Stimulated activated CD4-positive, alpha-beta T cell treated with anti-CD3 and anti-CD28 coated beads, Interleukin-1b, Interleukin-23, amount 100 ng/mL, for 1 hour (primary cell): ENCODE measurements at places on chromosomes 3 and 15.

GRCh38 chr3:25427942-25428788 is at the start of gene RARB:
Gene RARB, plus strand, starts transcription at chr3:25428263. Its CDS starts 469 bp downstream, at chr3:25428732.
- DNase-seq, result no peak

DNA sequence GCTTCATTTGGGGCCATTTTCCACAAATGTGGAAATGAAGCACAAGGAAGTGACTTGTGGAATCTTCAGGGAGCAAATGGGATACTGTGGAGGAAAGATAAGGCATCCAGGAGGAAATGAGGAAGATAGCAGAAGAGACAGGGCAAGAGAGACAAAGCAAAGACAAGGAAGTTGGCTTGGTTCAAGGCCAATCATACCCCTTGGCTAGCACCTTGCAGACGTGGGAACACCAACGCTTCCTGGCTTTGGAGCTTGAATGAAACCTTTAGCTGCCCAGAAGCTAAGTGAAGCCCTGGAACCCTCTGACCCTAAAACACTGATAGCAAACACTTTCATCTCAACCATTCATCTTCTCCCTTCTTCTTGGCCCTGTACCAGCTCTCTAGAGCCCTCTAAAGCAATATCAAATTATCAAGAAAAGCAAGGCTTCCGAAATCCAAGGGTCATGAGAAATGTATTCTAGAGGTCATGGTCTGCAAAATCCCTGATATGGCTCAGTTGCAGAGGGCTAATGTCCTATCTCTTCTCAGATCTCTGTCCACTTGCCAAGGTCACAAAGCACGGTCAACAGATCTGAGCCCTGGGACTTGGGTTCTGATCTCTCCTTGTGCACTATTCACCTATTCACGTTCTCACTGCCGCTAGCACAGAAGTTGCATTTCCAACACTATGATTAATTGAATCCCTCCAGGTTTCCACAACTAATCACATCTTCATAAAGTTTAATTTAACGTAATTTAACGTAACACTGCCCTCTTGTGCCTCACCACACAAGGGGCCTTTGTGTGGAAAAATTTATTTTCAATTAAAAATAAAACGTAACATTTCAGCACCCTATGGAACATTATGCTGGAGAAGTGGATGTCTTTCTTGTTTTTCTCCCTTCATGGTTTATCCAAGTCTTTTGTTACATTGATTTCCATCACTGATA is 557.6 kb upstream of the ADAMTS9 start:
- DNase-seq, result no peak

DNA sequence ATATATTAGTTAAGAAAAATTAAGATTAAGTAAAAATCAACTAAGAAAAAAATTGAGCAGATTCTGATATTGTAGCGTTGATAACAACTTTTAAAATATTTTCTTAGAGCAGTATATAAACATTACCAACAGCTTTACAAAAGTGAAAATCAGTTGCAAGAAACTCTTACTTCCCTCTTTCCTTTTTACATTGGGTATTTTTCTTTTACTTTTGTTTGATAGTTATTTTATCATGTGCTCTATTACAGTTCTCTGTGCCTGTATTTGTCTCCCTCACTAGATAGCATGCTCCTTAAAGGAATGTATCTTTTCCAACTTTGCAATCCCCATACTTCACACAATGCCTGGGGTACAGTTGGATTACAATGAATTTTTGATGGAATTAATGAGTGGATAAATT is 87.5 kb upstream of the P3H2 start:
- no peak for DNase-seq

GRCh38 chr15:70401709-70402108 is 304.0 kb upstream of the TLE3 start:
- DNase-seq, result no peak

DNA sequence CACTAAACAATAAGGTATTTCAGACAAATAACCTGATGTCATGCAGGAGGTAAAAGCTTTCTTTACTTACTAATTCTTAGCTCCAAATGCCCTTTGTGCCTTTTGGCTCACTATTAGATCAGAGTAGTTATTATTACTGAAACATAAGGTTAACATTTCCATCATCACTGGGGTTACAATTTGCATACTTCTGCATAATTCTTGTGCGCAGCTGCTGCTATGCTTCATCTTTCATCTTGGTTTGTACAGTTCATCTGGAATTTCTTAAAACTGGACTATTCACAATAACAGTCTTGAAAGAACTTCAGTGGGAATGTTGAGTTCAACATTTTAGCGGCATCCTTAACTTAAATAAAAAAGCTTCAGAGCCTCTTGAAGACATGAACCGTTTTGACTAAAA is 383.2 kb upstream of the ADAMTS9 start:
- DNase-seq, result no peak

- DNase-seq, result no peak
Observed at GRCh38 chr3:73121669-73122331, 60.3 kb downstream of the EBLN2 start.

GRCh38 chr3:100536093-100536492 is 43.7 kb downstream of the TMEM45A start:
- DNase-seq, result no peak

- no peak for DNase-seq
Observed at GRCh38 chr3:74273091-74273490, 341.4 kb downstream of the CNTN3 start.

- no peak for DNase-seq
Observed at GRCh38 chr15:81111018-81111417, 23.1 kb upstream of the CFAP161 start.

GRCh38 chr3:177752831-177753230 is 555.5 kb upstream of the TBL1XR1 start:
- no peak for DNase-seq

DNA sequence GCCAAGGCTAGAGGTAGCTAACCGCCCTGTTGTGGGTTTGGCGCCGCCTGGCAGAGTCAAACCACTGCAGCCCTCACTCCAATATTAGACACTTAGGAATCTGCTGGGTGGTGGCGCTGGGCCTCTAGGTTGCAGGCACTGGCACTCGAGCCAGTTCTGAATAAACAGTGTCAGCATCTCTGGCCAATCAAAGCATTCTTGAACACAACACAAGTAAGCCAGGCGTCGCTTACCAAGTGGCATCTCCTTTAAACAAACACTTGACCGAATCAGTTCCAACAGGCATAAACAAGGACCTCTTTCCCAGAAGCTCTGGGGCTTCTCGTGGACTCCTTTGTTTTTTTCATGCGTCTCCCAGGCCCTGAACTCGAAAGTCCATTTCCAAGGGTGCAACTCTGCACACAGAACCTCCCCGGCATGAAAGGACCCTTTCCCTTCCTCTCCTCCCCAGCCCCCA is 82.3 kb downstream of the LRIG1 start:
- DNase-seq, result no peak

- DNase-seq, result no peak
Observed at GRCh38 chr3:31979001-31979697, 1.9 kb downstream of the OSBPL10 start.

GRCh38 chr3:140830391-140830790 is 111.2 kb upstream of the SLC25A36 start:
- DNase-seq, result no peak

- DNase-seq, result no peak
Observed at GRCh38 chr3:21294768-21295167, 456.2 kb downstream of the ZNF385D start.

DNA sequence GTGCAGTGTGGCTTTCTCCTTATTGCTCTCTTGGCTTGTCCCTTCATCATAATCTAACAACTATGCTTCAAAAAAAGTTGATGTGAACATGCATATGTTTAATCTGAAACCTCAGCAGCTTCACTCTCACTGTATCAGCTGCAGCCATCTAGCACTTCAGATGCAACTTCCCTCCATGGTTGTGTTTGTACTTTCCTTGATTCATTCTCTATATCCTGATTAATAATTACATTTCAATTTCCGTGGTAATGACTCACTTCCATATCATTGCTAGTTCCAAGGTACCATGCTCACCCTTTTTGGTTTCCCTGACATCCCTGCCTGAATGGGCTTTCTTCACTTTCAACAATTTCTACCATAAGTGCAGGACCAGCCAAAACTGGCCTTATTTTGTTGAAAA is 51.2 kb downstream of the MDFIC2 start:
- no peak for DNase-seq

DNA sequence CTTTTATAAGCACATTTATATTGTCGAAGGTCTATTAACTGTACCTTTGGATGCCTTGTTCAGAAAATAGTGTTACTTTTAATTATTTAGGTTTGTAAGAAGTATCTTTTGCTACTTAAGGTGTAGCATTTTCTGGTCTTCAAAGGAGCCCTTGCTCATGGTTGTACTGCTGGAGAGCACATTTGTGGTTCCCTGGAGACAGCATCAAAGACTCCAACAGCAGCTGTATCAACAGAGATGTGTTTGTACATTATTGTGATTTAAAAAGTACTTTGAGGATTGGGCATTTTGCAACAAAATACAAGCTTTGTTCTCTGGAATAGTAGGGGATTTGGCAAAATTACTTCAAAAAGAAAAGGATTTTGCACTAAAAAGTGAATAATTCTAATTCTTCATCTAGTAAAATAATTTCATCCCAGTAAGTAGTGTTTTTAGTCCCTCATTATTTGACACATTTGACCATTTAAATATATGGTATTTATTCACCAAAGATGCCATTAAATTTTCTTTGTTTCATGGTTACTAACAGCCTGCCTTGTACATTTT is 16.5 kb downstream of the TBC1D23 start:
- DNase-seq, result no peak

GRCh38 chr3:134477938-134478337 is 7.8 kb downstream of the ANAPC13 start:
- no peak for DNase-seq
